T-helper 2 cell treated with Interferon-gamma antibody and Interleukin-4, amounts not matched to agents 5 μg/mL and 100 μg/mL, for 36 hours (primary cell): ENCODE measurements at places on chromosomes 1 and 21.

DNA sequence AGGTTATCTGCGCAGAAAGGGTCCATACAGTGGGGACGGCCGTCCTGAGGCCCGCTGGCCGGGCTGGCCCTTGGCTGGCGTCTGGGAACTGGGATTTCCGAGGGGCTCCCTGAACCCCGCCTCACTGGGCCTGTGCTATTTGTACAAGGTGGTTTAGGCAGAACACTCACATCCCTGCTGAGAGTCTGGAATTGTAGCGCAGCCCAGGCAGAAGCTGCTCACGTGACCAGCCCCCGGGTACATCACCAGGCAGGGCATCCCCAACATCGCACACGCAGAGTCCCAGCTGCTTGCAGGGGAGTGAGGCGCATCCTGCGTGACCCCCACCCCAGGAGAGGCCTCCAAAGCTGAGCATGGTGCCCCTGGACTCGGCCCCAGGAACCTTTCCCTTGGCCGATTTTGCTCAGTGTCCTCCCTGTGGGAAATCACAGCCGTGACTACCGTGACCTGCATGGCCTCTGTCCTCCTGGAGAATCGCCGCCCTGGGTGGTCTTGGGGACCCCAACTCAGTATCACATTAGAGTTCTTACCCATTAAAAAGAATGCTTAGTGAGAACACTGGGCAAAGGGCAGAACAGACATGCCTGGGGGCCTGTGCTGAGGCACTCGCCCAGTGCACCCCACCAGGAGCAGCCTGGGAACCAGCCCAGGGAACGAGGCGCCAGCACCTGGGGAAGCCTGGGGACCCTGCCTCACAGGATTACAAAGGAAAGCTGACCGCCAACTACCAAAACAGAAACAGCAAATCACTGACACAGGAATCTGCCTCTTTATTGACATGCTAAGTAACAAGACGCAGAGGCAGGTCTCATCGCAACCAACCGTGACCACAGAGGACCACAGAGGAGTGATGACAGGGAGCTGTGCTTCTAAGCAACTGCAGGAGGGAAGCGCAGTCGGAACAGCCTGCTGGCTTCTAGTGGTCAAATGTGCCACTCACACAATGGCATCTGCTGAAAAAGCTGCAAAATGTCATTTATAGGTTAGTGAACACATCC lies 33.5 kb downstream of the UBE2G2 start:
- DNase-seq = no peak
- peaks cover 10% of the 10 kb centered on the region for H3K4me1 ChIP-seq
- H3K36me3 ChIP-seq = peaks cover 20% of the 10 kb centered on the region
- no peak overlapping the region for H3K27ac ChIP-seq

GRCh38 chr21:29379517-29380054 lies 80.9 kb downstream of the BACH1 start:
- no peak for DNase-seq
- H3K4me3 ChIP-seq = no peak overlapping the region
- no peaks in the 10 kb centered on the region for H3K36me3 ChIP-seq
- H3K27ac ChIP-seq = no peak overlapping the region
- no peaks in the 10 kb centered on the region for H3K27me3 ChIP-seq

DNA sequence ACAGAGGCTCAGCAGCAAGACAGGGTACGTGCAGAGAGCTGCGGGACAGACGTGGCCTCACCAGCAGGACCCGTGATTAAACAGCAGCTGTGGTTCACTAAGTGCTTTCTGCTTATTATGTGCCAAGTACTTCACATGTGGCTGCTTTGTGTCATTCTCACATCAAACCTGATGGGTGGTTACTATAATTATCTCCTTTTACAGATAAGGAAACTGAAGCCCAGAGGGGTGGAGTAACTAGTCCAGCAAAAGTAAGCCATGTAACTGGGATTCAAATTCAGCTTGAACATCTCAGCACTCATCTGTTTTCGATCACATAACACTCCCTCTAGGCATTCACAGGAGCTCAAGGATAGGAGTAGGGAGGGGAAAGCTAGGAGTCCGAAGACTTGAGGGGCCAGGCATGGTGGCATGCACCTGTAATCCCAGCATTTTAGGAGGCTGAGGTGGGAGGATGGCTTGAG lies 50.8 kb upstream of the CLIC4 start:
- no peak for DNase-seq
- H3K27ac ChIP-seq = no peak overlapping the region
- H3K27me3 ChIP-seq = peaks cover 4% of the 10 kb centered on the region
- H3K4me1 ChIP-seq = peaks cover 17% of the 10 kb centered on the region

- H3K36me3 ChIP-seq = no peaks in the 10 kb centered on the region
- no peak overlapping the region for H3K4me3 ChIP-seq
- DNase-seq = no peak
- no peak overlapping the region for H3K27ac ChIP-seq
- peaks cover 61% of the 10 kb centered on the region for H3K27me3 ChIP-seq
- peaks cover 18% of the 10 kb centered on the region for H3K4me1 ChIP-seq
Measured at GRCh38 chr1:200869753-200870391, 2.9 kb upstream of the GPR25 start.

DNA sequence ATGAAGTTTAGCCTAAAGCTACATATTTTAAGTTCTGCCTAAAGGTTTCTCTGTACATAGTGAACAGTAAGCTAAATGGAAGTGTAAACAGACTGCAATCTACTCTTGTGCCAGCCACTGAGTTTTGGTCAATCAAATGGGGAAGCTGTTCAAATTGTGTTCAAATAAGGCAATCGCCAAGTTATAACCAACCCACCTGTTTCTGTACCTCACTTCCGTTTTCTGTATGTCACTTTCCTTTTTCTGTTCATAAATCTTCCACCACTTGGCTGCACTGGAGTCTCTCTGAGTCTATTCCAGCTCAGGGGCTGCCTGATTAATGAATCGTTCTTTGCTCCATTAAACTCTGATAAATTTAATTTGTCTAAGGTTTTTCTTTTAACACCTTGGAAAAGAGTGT lies 10.8 kb upstream of the THEM4 start:
- peaks cover 2% of the 10 kb centered on the region for H3K27me3 ChIP-seq
- no peaks in the 10 kb centered on the region for H3K36me3 ChIP-seq
- peaks cover 13% of the 10 kb centered on the region for H3K4me1 ChIP-seq
- H3K4me3 ChIP-seq = no peak overlapping the region
- H3K27ac ChIP-seq = no peak overlapping the region

- H3K27ac ChIP-seq = no peak overlapping the region
- no peak overlapping the region for H3K4me3 ChIP-seq
- H3K27me3 ChIP-seq = no peaks in the 10 kb centered on the region
- peaks cover 13% of the 10 kb centered on the region for H3K4me1 ChIP-seq
- H3K36me3 ChIP-seq = no peaks in the 10 kb centered on the region
- DNase-seq = no peak
Measured at GRCh38 chr1:31639543-31639942, 5.1 kb downstream of the PEF1 start.

DNA sequence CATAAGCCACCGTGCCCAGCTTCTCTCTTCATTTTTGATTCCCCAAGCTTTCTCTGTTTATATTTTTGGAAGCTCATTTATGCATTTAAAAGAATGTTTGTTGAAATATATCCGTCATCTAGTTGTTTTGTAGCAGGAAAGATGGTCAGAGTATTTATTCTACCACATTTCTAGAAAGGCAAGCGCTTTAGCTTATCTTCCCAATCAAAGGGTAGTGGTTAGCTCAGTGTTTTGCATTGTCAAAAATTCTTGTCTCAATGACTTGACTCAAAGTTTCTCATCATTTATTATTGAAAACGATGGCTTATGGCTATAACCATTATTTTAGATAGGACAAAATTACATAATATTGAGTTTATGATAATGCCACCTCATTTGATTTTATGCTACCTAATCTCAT lies 116.1 kb upstream of the ZP4 start:
- H3K36me3 ChIP-seq = no peaks in the 10 kb centered on the region
- H3K4me1 ChIP-seq = no peaks in the 10 kb centered on the region
- no peak overlapping the region for H3K4me3 ChIP-seq

- H3K27me3 ChIP-seq = peaks cover 15% of the 10 kb centered on the region
- H3K27ac ChIP-seq = no peak overlapping the region
- H3K4me1 ChIP-seq = peaks cover 7% of the 10 kb centered on the region
- no peaks in the 10 kb centered on the region for H3K36me3 ChIP-seq
- no peak for DNase-seq
Measured at GRCh38 chr1:83692524-83693381, 306.2 kb downstream of the TTLL7 start.

DNA sequence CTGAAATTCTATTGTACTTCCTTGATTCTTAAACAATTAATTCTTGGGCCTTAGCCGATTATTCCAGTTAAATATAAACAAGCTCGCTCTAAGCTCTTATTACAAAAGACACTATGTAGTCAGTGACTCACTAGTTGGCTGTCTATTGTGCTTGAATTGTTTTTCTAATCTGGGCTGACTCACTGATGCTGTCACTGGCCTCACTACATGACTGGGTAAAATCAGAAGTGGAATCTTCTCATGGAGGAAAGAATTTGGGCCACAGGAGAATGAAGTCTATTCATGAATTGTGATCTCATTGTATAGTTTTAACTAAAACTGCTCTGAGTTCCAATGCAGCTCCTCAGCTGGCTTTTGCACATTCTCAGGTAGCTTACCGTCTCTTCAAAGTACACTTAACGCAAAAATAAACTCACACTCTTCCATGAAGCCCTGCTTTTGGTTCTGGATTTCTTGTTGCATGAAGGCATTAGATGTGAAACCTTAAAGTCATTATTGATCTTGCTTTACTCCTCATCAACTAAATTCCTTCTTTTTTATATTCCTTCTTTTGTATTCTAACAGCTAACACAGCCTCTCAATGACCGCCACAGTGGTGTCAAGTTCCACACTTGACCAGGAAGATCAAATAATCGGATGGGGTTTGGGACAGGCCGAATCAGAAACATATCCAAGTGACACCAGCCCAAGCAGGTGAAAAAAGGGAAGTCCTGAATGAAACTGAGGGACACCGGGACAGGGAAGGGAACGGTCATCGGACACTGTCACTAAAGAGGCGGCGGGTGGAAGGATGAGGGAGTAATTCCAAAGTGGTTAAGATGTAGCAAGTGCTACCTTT lies 80.9 kb upstream of the LBR start:
- no peaks in the 10 kb centered on the region for H3K36me3 ChIP-seq
- H3K27ac ChIP-seq = no peak overlapping the region
- no peaks in the 10 kb centered on the region for H3K4me1 ChIP-seq
- H3K27me3 ChIP-seq = peaks cover 20% of the 10 kb centered on the region
- DNase-seq = no peak

GRCh38 chr21:38574895-38575575 lies 76.8 kb upstream of the ERG start:
- no peak overlapping the region for H3K27ac ChIP-seq
- H3K36me3 ChIP-seq = no peaks in the 10 kb centered on the region
- H3K4me1 ChIP-seq = no peaks in the 10 kb centered on the region
- H3K4me3 ChIP-seq = no peak overlapping the region

DNA sequence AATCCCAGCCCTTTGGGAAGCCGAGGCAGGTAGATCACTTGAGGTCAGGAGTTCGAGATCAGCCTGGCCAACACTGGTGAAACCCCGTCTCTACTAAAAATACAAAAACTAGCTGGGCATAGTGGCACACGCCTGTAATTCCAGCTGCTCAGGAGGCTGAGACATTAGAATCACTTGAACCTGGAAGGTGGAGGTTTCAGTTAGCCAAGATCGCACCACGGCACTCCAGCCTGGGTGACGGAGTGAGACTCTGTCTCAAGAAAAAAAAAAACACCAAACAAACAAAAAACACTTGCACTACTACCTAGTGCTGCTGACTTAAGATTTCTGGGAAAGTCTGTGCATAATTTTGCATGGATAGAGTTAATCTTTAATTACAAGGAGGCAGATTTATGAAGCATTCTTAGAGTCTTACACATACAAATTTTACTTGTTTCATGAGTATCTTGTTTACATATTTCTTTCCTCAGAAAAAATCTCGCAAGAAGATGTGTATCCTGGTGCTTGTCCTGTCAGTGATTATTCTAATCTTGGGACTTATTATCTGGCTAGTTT lies 8.7 kb upstream of the PPP1R8 start:
- DNase-seq = no peak
- peaks cover 31% of the 10 kb centered on the region for H3K36me3 ChIP-seq
- H3K4me3 ChIP-seq = no peak overlapping the region
- H3K4me1 ChIP-seq = no peaks in the 10 kb centered on the region

DNA sequence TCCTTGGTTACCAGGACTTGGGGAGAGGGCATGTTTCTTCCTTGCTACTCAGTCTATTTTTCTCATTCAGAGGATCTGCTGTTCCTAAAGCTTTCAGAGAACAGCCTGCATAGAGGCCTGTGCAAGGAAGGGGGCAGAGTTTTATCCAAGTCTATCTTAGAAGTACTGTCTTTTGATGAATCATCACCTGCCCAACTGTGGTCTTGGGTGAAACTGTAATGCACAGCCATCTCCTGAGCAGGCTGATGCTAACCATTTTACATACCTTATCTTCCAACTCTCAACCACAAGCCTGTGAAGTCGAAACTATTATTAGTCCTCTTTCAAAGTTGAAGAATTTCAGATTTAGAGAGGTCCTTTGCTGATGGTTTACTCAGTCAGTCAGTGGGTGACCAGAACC lies 368.0 kb downstream of the HHAT start:
- peak overlapping the region; percentile 31 for H3K4me3 ChIP-seq
- peak; percentile 37 for DNase-seq
- peaks cover 18% of the 10 kb centered on the region for H3K4me1 ChIP-seq
- H3K27ac ChIP-seq = no peak overlapping the region

DNA sequence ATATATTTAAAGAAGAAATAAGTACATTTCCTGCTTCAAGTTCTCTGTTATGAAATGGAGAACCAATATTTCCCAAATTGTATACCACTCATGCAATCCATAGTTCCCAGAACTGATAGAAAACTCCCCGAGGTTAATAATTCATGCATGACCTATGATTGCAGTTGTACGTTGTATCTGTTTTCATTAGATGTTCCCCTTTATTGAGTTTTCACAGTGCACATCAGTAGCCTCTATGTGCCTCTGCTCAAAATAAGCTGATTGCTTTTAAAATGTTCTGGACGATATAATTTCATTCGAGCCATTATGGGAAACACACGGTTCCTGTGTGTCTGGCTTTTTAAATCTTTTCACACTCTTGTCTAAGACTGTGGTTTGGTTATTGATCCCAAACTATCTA lies 253.1 kb upstream of the KIAA0040 start:
- no peak overlapping the region for H3K27ac ChIP-seq
- H3K27me3 ChIP-seq = peaks cover 9% of the 10 kb centered on the region
- H3K4me3 ChIP-seq = no peak overlapping the region

GRCh38 chr1:165444897-165445370 lies at the start of gene RXRG:
RXRG (minus strand) TSS chr1:165445126; CDS start chr1:165444893, 233 bp downstream.
- H3K27ac ChIP-seq = no peak within 1 kb of the TSS
- H3K4me3 ChIP-seq = no peak within 1 kb of the TSS
- no peaks in the 10 kb centered on the region for H3K36me3 ChIP-seq
- peaks cover 2% of the 10 kb centered on the region for H3K4me1 ChIP-seq
- H3K27me3 ChIP-seq = peaks cover 46% of the 10 kb centered on the region

DNA sequence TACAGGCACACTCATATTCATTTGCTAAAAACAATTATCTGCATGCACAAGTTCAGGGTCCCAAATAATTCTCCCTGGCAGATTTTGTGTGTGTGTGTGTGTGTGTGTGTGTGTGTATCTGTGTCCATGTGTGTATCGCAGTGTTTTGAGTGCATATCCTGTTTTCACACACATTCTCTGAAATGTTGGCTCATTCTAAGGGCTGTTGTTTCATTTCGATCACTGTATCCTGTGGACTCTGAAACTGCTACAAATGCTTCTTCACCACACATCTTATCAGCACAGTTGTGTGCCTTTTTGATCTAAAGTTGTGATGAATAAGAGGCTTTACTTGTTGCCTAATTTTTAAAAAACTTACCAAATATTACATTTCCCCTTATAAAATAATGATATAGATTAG lies 34.6 kb downstream of the NR5A2 start:
- H3K36me3 ChIP-seq = no peaks in the 10 kb centered on the region
- no peak overlapping the region for H3K27ac ChIP-seq
- no peaks in the 10 kb centered on the region for H3K4me1 ChIP-seq
- no peak overlapping the region for H3K4me3 ChIP-seq
